ENCODE measurements at places on chromosomes 7 and 10. TPM values are rescaled to one million over a fixed set of nuclear protein-coding genes. Genes with fewer than 3 reads are reported as not detected.
A peak's percentile ranks its signal among the peaks of the same experiment; 100 is the strongest.

GRCh38 chr10:104074505-104074904 is 11.2 kb downstream of the COL17A1 start:
- no peak overlapping the region for H3K4me3 ChIP-seq
- no peak overlapping the region for H3K27ac ChIP-seq
- H3K27me3 ChIP-seq, result no peaks in the 10 kb centered on the region

- H3K4me3 ChIP-seq, result no peak overlapping the region
- H3K4me1 ChIP-seq, result peaks cover 10% of the 10 kb centered on the region
These were observed 21.8 kb upstream of the PTPRN2 start for GRCh38 chr7:158609313-158609974.

GRCh38 chr7:97024209-97025129 is at the start of gene DLX5:
Gene DLX5 (minus strand): TSS chr7:97024831. CDS start chr7:97024623, 208 bp downstream.
- peaks cover 87% of the 10 kb centered on the region for H3K27me3 ChIP-seq
- DNase-seq, result no peak
- H3K27ac ChIP-seq, result peak within 1 kb of the TSS; percentile 76
- peak within 1 kb of the TSS; percentile 69 for H3K4me3 ChIP-seq
- H3K36me3 ChIP-seq, result peaks cover 5% of the 10 kb centered on the region
- H3K4me1 ChIP-seq, result peaks cover 40% of the 10 kb centered on the region

GRCh38 chr10:46548498-46549090 is 7.9 kb downstream of the GPRIN2 start:
- DNase-seq, result no peak
- no peak overlapping the region for H3K4me3 ChIP-seq
- H3K36me3 ChIP-seq, result no peaks in the 10 kb centered on the region
- H3K4me1 ChIP-seq, result no peaks in the 10 kb centered on the region
- H3K27me3 ChIP-seq, result no peaks in the 10 kb centered on the region

DNA sequence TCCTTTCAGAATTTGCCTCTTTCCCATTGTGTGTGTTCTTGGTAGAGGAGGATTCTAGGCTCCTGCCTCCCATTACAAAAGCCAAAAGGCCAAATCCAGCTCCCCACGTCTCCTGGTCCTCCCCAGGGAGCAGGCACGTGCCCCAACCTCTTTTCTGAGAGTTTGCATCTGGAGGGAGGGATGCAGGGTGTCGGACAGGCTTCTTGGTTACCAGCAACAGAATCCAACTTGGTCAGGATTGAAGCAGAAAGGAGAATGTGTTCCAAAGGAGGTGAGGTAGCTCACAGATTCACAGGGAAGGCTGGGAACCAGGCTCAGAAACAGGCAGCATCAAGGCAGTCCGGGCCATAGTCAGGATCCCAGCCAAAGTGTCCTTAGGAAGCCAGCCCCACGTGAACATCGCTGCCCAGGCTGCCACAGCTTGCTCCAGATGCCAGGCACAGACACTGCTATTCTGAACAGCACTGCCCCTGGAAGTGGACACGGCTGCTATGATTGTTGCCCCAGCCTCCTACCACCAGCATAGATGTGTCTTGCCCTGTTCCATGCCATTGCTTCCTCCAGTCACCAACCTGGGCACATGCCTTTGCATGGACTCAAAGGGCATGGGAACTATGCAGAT is 264.2 kb upstream of the ZMIZ1 start:
- no peak overlapping the region for H3K27ac ChIP-seq
- DNase-seq, result no peak
- H3K4me1 ChIP-seq, result peaks cover 4% of the 10 kb centered on the region
- peaks cover 3% of the 10 kb centered on the region for H3K36me3 ChIP-seq
- H3K27me3 ChIP-seq, result peaks cover 40% of the 10 kb centered on the region

The PRRT4 gene
- 0.65 TPM for total RNA-seq

The TSPAN15 gene
- 28.7 TPM for total RNA-seq

DNA sequence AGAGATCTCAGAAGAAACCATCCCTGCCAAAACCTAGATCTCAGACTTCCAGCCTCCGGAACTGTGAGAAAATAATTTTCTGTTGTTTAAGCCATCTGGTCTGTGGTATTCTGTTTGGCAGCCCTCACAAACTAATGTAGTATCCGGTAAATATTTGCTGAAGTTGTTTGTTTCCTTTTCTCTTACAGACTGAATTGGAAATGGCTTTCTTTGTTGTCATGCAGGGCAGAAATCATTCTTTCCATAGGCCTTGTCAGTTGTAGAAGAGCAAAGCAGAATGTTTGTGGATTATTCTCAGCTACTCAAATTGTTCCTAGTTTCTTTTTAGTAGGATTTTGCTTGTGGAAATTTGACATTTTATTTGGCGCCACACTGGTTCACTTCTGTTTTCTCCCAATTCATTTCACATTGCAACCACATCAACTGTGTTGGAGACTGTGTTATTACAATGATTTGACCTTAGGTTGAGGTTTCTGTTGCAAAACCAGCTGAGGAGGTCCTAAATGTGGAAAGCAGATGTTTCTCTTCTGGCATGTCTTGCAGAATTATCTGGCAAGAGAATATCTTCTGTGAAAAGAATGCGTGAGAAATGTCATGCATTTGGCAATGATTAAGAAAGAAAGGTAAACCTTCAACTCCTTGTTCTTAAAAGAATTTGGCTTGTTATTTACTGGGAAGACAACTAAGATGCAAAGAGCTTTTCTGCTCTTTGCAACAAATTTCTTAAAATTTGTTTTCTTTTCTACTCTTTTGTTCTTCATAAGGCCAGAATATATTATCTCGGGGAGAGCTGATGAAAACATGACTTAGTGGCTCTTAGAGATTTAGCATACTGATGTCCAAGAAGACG is 25.8 kb downstream of the ACTA2 start:
- peaks cover 9% of the 10 kb centered on the region for H3K4me1 ChIP-seq
- H3K27me3 ChIP-seq, result no peaks in the 10 kb centered on the region
- no peak overlapping the region for H3K4me3 ChIP-seq
- H3K27ac ChIP-seq, result no peak overlapping the region
- DNase-seq, result no peak

The CLCN1 gene
- not detected for total RNA-seq

The HOXA1 gene
- 0.60 TPM for total RNA-seq

The NET1 gene
- 10.5 TPM for total RNA-seq

DNA sequence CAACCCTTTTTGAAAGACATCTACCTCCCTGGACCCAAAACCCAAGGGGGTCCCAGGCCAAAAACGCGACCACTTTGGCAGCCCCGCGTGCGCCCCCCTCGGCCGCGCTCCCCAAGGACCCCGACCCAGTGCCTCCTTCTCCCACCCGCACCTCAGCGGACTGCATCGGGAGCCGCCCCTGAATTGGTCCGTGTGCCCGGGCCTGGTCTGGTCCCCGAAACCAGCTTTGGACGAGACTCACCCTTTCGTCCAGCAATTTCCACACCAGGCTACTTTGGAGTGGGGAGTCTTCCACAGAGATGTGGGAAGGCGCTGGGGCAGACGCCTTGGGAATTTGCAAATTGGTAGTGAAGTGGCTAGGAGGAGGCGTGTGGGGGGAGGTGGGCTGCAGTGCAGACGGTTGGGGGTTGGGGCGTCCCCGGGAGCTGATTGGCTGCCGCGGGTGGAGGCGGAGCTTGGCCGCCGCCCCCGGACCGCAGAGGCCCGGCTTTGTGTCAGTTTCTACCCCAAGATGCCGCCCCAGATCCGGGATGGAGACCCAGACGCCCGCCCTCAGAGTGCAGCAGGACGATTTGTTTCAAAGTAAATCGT is 16.9 kb downstream of the TCAF1 start:
- peak overlapping the region; percentile 41 for H3K4me3 ChIP-seq
- peaks cover 5% of the 10 kb centered on the region for H3K36me3 ChIP-seq
- H3K27ac ChIP-seq, result no peak overlapping the region
- H3K4me1 ChIP-seq, result peaks cover 18% of the 10 kb centered on the region

The SEMA4G gene
- total RNA-seq, result 2.5 TPM

DNA sequence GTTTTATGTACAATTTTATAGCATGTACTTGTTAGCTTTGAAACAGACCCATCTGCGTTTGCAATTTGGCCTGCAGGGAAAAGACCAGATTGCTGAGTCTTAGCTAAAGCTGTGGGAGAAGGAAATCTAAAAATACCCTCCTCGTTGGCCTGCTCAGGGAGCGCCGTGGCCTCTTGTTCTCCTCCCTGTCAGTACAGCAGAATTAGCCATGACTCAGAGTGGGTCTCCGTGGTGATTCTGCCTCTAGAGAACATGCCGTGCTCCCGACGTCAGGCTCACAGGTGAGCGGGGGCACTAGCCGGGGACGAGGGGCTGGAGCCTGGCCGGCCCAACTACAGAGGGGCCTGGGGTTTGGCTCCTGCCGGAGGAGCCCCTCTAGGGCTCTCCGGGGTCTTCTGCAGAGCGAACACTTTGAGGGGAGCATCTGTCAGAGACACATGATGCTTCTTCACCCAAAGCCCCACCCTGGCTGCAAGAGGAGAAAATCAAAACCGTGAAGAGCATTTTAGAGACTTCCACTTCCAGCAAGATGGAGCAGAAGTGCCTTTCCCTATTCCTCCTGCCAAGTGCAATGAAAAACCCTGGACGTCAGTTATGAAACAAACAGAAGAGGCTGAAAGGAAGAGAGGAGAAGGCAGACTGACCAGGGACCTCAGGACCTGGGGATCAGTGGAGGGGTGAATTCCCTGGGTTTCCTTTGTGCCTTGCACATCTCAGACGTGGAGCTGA is 98.9 kb downstream of the LHPP start:
- no peak overlapping the region for H3K4me3 ChIP-seq
- H3K27ac ChIP-seq, result no peak overlapping the region
- peaks cover 3% of the 10 kb centered on the region for H3K36me3 ChIP-seq
- H3K4me1 ChIP-seq, result no peaks in the 10 kb centered on the region
- DNase-seq, result no peak

The SPDYE16 gene
- total RNA-seq, result not detected

The KCND2 gene
- not detected for total RNA-seq

The ZNF804B gene
- total RNA-seq, result not detected

GRCh38 chr10:101014230-101014884 is 14.7 kb downstream of the LZTS2 start:
- H3K27me3 ChIP-seq, result peaks cover 42% of the 10 kb centered on the region
- no peak overlapping the region for H3K4me3 ChIP-seq
- peaks cover 15% of the 10 kb centered on the region for H3K4me1 ChIP-seq
- H3K36me3 ChIP-seq, result peaks cover 5% of the 10 kb centered on the region
- peak overlapping the region; percentile 32 for H3K27ac ChIP-seq
- DNase-seq, result peak; percentile 61

The GFRA1 gene
- not detected for total RNA-seq

DNA sequence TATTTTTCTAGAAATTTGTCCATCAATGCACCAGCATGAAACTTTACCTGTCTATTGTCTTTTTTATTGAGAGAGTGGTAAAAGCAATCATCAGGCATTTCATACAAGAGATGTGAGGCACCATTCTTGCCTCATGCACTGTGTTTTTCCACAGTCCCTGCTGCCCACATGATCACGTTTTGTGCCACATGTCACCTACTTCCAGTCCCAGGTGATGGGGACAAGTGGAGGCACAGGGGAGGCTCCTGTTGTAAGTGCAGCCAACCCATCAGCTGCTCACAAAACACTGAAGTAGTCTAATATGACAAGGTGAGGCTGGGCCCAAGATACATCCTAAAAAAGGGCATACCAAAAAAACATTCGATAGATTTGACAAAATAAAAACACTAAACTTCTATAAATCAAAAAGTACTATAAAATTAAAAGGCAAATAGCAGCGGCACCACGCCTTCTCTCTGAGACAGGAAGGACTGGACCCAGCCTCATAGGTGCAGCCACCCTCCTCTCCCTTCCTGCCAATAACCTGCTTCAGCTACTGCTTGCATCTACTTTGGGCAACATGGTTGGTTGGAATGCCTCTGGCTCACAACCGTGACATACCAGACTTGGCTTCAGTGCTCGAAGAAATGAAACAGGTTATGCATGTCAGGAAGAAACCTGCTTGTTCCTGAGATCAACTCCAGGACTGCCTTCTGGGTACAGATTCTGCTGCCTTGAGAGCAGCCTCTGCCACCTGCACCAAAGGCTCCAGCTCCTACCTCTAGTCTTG is 2.3 kb downstream of the ZC3HAV1L start:
- H3K4me1 ChIP-seq, result peaks cover 17% of the 10 kb centered on the region
- peaks cover under 1% of the 10 kb centered on the region for H3K36me3 ChIP-seq
- H3K4me3 ChIP-seq, result no peak overlapping the region
- DNase-seq, result no peak
- H3K27me3 ChIP-seq, result no peaks in the 10 kb centered on the region

- peaks cover 11% of the 10 kb centered on the region for H3K4me1 ChIP-seq
- H3K27ac ChIP-seq, result no peak overlapping the region
- peaks cover 32% of the 10 kb centered on the region for H3K27me3 ChIP-seq
- H3K4me3 ChIP-seq, result no peak overlapping the region
These were observed 66.7 kb upstream of the PODXL start for GRCh38 chr7:131623154-131623553.

The CDHR3 gene
- 5.8 TPM for total RNA-seq

The SLC29A3 gene
- 3.2 TPM for total RNA-seq

- no peak overlapping the region for H3K27ac ChIP-seq
- no peaks in the 10 kb centered on the region for H3K4me1 ChIP-seq
- H3K4me3 ChIP-seq, result no peak overlapping the region
- no peak for DNase-seq
- peaks cover 35% of the 10 kb centered on the region for H3K27me3 ChIP-seq
These were observed 45.9 kb upstream of the ATP6V0A4 start for GRCh38 chr7:138843632-138844580.
